ENCODE measurements at places on chromosomes 16 and 17.

- DNase-seq, result no peak
Observed at GRCh38 chr17:19364699-19365498, 2.4 kb upstream of the B9D1 start.

DNA sequence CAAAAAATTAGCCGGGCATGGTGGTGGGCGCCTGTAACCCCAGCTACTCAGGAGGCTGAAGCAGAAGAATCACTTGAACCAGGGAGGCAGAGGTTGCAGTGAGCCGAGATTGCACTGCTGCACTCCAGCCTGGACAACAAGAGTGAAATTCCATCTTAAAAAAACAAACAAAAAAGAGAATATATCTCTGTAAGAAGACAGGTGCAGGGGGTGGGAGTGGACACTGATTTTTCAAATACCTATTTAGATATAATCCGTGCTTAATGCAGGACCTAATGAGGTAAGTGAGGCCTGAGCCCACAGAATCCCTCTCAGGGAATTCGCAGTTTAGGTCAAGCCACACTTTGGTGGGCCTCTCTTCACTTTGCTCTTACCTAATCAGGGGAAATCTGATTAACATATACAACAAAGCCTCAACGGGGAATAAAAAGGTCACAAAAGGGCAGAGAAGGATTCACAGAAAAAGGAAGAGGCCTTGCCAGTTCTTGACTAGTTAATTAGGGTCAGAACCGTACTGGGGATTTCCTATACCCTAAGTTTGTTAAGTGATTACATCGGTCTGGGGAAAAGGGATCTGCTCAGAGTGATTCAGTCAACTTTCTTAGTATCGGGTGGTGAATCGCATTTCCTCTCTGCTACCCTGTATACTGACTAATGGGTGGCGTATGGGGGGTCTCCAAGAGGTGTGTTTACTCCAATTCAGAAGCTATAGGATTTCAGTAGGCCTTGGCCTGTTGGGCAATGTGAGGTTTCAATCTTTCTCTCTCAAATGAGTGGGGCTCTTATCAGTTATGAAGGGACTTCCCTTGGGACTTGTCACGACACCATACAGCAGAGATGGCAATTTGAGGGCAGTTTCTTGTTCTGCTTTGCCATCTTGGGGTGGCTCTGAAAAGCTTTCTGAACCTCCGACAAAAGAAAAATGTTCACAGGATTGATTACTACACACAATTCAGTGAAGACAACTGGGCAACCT is 1.9 kb upstream of the NFAT5 start:
- peak; percentile 35 for DNase-seq

- no peak for DNase-seq
Observed at GRCh38 chr16:84509032-84509950, 4.8 kb upstream of the MEAK7 start.

DNA sequence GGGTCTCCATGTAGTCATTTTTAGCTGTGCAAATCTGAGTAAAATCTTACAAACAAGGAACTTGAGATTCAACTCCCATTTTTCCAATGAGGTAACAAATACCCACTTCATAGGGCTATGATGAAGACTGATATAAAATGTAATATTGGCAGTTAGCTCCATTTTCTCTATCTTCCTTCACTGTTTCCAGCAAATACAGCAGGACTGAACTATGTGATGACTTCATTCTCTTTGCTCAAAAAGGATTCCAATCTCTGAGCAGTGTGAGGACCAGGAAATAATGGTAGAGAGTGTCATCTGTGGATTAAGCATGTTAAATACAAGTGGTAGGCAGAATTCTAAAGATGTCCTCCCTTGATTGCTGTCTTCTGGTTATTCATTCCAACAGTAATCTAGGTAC is 18.3 kb downstream of the RND2 start:
- DNase-seq, result no peak

DNA sequence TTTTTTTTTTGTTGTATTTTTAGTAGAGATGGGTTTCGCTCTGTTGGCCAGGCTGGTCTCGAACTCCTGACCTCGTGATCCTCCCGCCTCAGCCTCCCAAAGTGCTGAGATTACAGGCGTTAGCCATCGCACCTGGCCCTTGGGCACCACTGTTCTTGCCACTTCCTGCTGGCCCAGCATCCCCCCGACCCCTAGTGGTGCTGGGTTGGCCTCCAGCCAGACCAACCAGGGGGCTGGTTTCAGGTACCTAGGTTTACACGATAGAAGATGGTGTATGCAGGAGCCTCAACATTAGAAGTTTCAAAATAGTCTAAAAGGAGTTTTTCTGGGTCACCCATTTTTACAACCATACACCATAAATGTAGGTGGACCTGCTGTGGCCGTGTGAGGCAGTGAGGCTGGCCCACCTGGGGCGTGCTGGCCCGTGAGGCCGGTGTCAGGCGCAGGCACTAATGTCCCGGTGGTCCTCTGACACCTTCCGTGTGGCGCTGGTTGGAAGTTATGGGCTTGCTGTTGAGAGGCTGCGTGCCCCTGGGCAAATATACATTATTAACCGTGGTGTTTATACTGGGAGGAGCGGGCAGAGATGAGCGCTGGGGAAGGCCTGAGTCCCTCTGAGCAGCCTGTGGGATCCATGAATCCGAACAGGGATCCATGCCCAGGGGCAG is 43.5 kb downstream of the CFAP20 start:
- DNase-seq, result no peak

GRCh38 chr16:13478991-13479390 is 441.0 kb upstream of the ERCC4 start:
- no peak for DNase-seq

DNA sequence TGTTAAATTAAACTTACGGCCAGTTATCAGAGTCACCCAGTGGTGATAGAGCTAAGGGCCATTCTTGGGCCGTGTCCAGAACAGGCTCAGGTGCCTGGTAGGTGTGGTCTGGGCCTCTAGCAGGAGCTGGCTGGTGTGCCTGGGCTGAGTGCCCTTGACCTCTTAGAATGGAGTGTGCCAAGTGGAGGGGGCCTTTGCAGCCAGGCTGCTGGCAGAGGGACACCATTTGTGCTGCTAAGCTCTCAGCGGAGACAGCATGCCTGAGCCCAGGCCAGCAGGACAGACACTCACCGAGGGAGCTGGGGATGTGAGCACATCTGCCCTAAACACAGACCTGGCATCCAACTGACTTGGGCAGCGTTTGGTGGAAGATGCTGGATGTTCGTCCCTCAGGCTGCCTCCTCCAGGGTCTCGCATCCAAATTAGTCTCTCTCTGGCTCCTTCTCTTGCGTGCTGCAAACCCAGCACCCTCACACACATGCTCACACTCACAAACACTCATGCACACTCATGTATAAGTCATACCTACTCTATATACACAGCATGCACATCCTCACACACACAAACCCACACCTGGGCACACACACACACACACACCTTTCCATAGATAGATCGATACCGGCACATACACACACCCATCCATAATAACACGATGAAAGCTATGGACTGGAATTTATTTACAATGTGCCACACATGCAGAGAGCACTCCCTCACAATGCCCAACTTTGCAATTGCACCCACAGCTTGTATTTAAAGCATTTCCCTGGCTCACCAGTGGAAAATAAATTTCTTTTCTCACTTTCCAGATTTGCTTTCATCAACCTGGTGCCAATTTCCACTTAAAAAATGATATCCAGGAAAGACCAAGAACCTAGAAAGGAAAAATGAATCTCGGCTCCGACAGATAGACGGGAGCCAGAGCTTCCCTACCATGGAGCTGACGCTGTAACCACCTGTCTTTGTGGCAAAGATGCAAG is 33.6 kb upstream of the CDH5 start:
- no peak for DNase-seq

- peak; percentile 44 for DNase-seq
Observed at GRCh38 chr17:38728290-38728831, 1.8 kb upstream of the CISD3 start.

GRCh38 chr16:87223656-87224248 is 93.4 kb downstream of the C16orf95 start:
- DNase-seq, result no peak

- no peak for DNase-seq
Observed at GRCh38 chr16:20218093-20218492, 109.2 kb downstream of the GP2 start.

GRCh38 chr16:89727406-89728120 is 6.2 kb downstream of the ZNF276 start:
- DNase-seq, result no peak

DNA sequence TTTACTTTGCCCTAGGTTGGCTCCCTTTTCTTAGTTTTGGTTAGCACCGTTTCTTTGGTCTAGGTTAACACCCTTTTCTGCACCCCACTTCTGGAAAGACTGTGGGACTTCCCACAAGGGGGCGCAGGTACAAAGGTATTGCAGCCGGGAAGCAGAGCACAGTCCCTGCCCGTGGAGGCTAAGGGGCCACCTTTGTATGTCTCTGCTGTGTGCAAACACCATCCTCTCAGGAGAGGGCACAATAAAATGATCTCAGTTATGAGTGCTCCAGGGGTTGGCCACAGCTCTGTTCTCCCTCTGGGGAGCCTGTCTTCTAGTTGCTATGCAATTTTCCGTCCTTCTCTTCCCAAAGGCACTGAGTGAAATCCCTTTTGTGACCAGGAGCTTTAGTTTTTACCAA is 28.4 kb upstream of the TMC5 start:
- DNase-seq, result no peak

- DNase-seq, result no peak
Observed at GRCh38 chr17:76071531-76072147, 678 bp downstream of the SRP68 start.

- no peak for DNase-seq
Observed at GRCh38 chr17:74852237-74853047, 7.2 kb downstream of the GRIN2C start.

GRCh38 chr16:89586218-89586617 is 10.7 kb downstream of the CPNE7 start:
- no peak for DNase-seq

- no peak for DNase-seq
Observed at GRCh38 chr16:70746708-70747424, 54.1 kb downstream of the VAC14 start.

DNA sequence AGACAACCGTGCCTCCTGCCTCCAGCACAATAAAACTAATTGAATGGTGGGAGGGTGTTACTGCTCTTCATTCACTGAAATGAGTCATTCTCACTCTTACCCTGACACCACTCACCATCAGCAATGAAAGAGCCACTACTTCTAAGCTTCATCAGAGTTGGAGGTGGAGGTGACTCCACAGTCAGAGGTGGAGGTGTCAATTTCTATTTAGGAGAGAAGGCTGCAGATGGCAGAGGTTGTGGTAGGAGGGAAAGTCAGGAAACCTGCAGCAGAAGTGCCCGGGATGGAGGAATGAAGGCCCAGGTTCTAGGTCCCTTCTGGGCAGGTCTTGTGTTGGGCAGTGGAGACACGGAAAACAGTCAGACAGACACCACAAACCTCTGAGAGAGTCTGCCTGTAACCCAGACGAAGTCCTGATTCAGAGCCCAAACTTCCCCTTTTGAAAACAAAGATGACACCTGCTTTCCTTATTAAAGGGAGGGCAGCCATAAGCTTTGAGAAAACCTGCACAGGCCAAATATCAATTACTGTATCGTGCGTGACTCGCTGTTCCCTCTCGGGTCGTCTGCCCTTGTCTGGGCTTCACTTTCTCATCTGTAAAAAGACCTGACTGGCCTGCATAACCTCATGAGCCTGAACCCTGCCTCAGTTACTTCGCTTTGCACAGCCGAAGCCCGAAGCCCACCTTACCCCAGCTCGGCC is 668 bp downstream of the ATPAF2 start:
- no peak for DNase-seq

- DNase-seq, result no peak
Observed at GRCh38 chr16:6861135-6861814, 471.4 kb upstream of the RBFOX1 start.

DNA sequence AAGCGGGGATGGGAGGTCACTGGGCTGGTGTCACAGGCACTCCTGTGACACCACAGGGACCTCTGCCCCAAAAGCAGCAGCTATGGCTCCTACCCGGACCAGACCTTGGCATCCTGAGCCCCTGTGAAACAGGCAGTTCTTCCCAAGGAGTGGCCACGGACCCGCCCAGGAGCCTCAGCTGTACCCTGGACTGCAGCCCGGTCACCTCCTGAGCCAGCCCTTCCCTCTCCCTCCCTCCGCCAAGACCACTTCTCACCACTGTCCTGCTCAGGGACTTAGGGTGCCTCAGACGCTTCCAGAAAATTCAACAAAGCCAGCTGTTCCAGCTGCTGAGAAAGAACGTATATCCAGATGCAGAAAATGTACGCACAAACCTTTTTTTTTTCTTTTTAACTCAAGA is 13.9 kb upstream of the NCBP3 start:
- DNase-seq, result no peak

DNA sequence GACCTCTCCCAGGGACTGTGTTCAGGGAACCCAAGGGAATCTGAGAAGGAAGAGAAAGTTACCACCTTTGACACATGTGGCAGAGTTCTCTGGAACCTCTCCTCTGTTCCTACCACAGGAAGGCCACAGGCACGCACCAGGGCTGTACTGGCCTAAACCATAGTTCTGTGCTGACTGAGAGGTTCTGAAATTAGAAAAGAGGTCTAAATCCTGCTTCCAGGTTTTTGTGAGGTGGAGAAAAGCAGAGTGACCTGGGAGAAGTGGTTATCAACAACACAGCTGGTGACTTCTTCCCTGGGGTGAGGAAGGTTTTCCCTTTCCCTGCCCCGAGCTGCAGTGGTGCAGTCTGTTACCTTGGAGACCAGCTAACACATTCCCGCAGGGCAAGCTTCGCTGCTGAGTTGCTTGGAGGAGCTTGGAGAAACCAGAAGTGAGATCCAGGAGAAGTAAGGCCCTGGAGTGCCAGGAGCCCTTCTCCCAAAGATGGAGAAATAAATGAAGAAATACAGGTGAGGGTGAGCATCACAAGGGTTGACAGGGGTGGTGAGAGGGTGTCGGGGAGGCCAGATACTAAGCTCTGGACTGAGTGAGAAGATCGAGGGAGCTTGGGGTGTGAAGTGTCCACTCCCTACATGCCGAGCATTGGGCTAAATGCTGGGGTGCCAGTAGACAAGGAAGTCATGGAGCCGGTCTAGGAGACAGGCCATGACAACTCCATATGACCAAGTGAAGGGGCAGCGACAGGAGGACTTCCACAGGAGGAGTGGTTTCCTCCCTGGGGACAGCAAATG is at the start of gene VWA3A:
Gene VWA3A, plus strand, starts transcription at position 399 of the 791 bp plus-strand sequence. Its CDS starts 97 bp downstream, at position 496.
- DNase-seq, result no peak

GRCh38 chr16:89918453-89919347 is at the start of gene MC1R:
TSS of gene MC1R (plus strand) at chr16:89918862. CDS start at chr16:89919259, 397 bp downstream.
- DNase-seq, result no peak

- DNase-seq, result no peak
Observed at GRCh38 chr16:72974142-72974769, 73.7 kb downstream of the ZFHX3 start.

GRCh38 chr17:14471052-14471451 is 170.2 kb downstream of the HS3ST3B1 start:
- no peak for DNase-seq

- DNase-seq, result no peak
Observed at GRCh38 chr17:38899421-38899820, 26.0 kb upstream of the LASP1NB start.

GRCh38 chr17:39757931-39758873 is 20.5 kb downstream of the GRB7 start:
- peak; percentile 38 for DNase-seq

- no peak for DNase-seq
Observed at GRCh38 chr17:37098152-37098551, 149.4 kb downstream of the AATF start.

GRCh38 chr16:78147911-78148401 is 48.5 kb downstream of the WWOX start:
- peak; percentile 10 for DNase-seq

All from GDM1 (cell line).